Inflammatory macrophage treated with lipopolysaccharide for 1 hour (primary cell): ENCODE measurements at places on chromosomes 4 and X.

- no peak for DNase-seq
These were observed 779.6 kb upstream of the HTR2C start for GRCh38 chrX:113804291-113804690.

- DNase-seq, result no peak
These were observed 38.7 kb upstream of the NDST4 start for GRCh38 chr4:115152081-115152480.

- peak; percentile 68 for DNase-seq
These were observed 61.2 kb downstream of the HMGB2 start for GRCh38 chr4:173272996-173273395.

- no peak for DNase-seq
These were observed 362.4 kb downstream of the PPP3CA start for GRCh38 chr4:100984901-100985300.

GRCh38 chrX:145394344-145394743, 147.0 kb downstream of the SPANXN1 start:
- no peak for DNase-seq

DNA sequence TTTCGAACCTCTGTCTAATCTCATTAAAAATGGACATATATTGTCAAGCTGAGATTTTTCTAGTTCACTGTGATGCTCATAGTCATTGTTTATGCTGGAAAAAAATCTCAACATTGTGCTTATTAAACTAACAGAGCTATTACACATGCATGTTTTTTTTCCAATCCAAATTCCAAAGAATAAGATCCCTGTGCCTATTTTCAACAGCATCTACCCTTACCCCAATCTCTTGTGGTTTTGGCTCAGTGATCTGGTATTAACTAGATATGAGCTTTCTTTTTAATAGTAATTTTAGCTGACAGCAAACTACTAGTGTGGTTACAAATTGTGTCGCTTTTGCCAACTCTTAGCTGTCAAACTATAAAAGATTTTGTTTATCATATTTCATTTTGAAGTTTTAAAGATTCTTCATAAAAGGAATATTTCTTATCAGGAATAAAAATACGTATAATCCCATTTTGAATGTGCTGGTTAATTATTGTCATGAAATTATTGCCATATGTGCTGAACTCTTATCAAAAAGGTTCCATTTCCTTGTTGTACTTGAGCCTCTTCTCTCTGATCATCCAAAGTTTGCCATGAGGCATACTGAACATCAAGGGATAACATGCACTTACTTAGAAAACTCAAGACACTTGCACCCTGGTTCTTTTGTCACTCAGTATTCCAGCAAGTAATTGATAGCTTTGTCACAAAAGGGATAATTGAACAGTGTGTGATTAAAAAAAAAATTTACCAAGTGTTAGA, 241.2 kb downstream of the ARHGAP24 start:
- DNase-seq, result no peak

DNA sequence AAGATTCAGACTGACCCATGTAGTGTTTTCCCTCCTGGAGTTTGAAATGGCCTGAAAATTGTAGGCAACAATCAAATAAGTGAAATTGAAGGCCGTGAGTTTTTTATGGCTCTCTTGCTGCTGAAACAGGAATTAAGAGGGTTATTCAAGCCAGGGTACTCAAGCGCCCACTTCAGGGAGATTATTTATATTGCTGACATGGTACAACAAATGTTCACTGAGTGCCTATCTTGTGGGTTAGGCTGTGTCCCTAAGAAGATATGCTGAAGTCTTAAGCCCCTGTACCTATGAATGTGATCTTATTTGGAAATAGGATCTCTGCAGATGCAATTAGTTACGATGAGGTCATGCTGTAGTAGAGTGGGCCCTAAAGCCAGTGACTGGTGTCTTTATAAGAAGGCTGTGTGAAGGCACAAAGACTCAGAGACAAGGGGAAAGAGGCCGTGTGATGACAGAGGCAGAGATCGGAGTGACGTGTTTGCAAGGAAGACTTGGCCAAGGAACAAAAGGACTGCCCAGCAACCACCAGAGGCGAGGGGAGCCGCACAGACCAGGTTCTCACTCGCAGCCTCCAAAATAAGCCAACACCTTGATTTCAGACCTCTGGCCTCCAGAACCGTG, 72.9 kb downstream of the MED28 start:
- DNase-seq, result no peak

DNA sequence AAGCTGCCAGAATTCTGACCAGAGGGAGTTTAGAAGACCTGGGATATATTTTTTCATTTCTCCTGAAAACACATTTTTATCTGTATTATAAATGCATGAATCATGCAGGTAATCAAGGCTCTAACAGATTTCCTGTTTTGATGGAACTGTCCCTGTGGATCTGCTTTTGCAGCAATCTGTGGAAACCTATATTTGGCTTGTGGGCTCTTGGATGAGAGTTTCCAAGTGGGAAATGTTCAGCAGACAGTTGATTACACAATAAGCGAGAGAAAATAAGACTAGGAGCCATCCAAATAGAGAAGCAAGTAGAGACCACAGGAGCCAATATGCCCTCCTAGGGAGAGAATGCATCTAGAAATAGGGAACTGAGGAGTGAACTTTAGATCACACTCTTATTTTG, 105.0 kb downstream of the NDST3 start:
- no peak for DNase-seq

GRCh38 chr4:40228497-40229365, 31.9 kb downstream of the RHOH start:
- peak; percentile 38 for DNase-seq

DNA sequence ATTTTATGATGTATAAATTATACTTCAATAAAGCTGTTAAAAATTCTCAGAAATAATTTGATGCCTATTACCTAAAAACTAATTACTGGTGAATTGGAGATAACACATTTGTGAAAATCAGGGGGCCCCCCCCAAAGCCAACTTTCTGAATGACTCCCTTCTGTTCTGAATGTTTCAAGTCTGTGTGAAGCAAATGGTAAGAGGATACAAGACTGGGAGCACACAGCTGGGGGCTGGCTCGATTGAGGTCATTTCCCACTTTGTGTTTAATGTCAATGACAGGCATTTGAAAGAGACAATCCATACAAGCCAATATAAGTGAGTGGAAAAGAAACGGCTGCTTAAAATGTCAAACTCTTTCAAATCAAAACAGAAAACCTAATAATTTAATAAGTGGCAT, 155.8 kb downstream of the SH2D1A start:
- no peak for DNase-seq

DNA sequence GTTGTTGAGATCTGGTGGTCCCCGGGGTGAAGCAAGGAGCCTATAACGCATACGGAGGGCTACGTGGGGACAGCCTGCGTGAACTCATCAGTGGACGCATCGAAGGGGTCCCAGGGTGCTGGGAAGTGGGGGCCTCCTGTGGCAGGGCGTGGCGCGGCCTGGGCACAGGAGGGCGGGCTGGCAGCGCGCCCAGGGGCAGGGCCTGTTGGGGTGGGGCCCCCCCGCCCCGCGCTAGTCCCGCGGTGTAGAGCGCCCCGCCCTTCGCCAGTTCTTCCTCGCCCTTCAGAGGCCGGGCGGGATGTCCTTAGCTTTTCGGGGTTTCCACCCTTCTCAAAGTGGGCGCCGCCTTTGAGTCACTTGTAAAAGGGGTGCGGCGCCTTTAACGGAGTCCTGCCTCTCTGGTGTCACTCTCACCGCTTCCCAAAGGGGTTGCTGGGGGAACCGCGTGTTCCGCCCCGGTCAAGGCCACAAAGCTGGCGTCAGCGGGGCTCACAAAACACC, 632 bp downstream of the PLP2 start:
- peak; percentile 81 for DNase-seq

DNA sequence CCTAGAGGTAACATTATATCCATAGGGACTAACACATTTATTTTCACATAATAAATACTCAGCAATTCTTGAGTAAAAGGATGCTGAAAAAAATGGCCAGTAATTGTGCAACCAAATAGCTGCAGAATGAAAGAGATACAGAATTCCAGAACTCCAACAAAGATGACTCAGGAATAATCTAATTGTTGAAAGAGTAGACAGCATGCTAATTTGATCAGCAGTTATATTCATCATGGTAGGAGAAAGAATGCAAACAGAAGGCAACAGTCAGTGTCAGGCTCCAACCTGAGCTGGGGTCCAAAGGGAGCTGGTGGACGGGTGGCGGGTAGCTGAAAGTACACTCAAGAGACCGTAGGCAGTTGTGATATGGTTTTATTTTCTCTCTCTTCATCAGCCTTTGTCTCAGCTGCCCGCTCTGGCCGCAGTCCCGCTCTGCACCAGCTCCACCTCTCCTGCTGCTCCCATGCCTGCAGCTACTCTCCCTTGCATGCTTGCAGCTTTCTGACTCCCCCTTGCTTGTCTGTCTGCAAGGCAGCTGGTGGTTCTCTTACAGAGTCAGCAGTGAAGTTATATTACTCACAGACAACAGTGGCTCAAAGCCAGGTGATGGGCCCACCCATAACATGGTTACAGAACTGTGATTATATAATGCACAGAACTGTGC, 1150.1 kb downstream of the STIM2 start:
- DNase-seq, result no peak

GRCh38 chr4:71470524-71470923, 131.7 kb downstream of the SLC4A4 start:
- DNase-seq, result no peak

DNA sequence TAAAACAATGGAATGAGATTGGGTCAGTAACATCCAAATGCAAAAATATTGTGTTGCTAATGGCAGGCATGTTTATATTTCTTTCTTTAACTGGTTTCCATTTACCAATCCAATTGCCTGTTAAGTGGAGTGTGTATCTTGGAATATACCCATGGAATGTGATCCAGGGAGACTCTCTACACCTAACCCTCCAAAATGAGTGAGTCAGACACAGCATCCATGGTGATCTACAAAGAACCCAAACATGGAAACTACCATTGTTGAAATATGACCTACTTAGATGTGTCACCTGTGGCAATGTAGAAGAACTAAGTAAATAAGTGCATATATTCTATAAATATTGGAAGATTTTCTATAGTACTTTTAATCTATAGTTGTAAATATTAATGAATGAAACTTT, 110.3 kb downstream of the AREG start:
- DNase-seq, result no peak

GRCh38 chrX:1475881-1476280, 23.2 kb upstream of the ASMTL start:
- no peak for DNase-seq

DNA sequence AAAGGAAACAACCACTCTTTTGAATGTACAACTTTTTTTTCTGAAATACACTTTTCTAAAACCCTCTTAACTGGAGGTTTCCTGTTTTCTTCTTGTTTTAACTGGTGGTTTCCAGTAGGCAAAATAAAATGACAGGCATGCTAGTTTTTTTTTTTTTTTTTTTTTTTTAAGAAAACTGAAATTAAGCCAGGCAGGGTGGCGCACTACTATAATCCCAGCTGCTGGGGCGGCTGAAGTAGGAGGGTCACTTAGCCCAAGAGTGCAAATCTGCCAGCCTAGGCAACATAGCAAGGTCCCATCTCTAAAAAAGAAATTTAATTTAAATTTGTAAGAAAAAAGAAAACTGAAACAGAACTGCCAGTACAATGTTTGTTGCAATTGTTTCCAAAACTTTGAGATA, 44.0 kb downstream of the TMEM144 start:
- no peak for DNase-seq

DNA sequence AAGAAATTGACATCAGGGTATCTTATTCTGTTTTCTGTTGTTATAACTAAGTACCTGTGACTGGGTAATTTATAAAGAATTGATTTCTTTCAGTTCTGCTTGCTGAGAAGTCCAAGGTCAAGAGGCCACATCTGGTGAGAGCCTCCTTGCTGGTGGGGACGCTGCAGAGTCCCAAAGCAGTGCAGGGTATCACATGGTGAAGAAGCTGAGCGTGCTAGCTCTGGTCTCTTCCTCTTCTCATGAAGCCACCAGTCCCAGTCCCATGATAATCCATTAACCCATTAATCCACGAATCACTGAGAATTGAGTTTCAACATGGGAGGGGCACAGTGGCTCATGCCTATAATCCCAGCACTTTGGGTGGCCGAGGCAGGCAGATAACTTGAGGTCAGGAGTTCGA, 18.0 kb downstream of the RBMX start:
- DNase-seq, result no peak

DNA sequence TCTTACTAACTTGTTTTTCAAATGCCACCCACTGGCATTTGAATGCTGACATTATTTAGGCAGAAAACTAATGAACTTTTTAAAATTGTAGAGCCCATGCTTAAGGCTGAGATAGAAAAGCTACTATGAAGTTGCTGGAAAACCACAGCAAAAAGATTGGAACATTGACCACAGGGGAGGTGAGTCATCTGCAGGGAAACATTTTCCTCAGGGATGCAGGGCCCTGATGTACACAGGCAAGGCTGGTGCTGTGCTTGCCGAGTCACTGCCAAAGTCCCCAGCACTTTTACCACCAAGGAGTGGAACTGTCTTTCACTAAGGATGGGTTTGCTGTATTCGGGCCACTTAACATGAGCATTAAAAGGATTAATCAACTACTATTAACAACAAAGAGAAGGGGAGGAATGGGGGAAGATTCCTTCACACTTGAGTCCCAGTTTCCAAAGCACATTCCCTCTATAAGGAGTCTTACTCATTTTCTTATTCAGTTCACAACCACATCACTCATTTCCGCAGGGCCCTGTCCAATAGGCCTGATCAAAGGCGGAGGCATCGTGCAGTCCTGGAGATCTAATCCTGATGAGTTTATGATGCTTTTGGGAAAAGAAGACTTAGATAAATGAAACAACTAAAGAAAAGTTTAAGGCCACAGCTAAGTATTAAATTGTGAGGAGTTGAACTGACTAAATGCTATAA, 202.9 kb upstream of the NPY2R start:
- no peak for DNase-seq

DNA sequence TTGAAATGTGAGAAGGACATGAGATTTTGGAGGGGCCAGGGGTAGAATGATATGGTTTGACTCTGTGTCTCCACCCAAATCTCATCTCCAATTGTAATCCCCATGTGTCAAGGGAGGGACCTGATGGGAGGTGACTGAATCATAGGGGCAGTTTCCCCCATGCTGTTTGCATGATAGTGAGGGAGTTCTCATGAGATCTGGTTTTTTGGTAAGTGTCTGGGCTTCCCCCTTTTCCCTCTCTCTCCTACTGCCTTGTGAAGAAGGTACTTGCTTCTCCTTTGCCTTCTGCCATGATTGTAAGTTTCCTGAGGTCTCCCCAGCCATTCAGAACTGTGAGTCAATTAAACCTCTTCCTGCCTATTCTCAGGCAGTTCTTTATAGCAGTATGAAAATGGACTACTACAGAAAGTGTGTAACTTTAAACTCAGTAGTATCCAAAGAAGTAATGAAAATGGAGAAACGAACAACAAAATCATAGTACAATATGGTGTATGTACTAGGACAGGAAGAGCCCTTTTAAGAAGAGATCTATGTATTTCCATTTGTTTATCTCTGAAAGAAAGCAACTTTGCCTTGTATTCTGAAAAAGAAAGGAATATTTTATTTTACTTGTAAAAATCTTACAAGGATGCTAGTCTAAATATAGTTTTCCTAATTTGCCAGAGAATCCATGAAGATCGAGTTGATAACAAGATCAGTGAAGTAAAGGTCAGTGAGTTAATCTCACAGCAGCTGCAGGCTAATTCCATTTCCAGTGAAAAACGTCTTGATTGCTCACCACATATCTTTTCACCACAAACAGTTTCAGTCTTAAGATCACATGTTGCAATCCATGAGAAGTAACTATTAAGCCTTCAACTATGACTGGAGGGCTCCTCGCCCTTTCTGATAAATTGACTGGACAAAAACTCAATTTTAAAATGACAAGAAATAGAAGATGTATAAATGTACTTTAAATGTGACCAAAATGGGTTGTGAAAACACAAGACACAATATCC, 20.5 kb downstream of the PKD2 start:
- DNase-seq, result peak; percentile 47

- no peak for DNase-seq
These were observed 30.4 kb downstream of the CFAP299 start for GRCh38 chr4:80365928-80366327.

- DNase-seq, result no peak
These were observed 74.9 kb downstream of the TBL1X start for GRCh38 chrX:9539605-9540387.
